ENCODE measurements at places on chromosomes 3 and 15.
A peak's percentile ranks its signal among the peaks of the same experiment; 100 is the strongest.

DNA sequence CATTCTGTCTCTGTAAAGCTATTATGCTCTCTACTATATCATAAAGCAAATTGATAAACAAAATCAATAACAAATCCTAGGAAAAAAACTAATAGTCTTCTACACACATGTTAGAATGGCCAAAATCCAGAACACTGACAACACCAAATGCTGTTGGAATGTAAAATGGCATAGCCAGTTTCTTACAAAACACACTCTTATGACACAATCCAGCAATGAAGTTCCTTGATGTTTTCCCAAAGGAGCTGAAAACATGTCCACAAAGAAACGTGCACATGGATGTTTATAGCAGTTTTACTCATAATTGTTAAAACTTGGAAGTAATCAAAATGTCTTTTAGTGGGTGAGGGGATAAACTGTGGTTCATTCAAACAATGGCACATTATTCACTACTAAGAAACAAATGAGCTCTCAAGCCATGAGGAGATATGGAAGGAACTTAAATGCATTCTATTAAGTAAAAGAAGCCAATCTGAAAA, 32.7 kb downstream of the CADM2 start:
- H3K36me3 ChIP-seq: no peaks in the 10 kb centered on the region
- no peaks in the 10 kb centered on the region for H3K4me1 ChIP-seq
- no peak for DNase-seq
- H3K27ac ChIP-seq: no peak overlapping the region
- H3K4me3 ChIP-seq: no peak overlapping the region
- no peaks in the 10 kb centered on the region for H3K27me3 ChIP-seq

GRCh38 chr3:2423143-2423542, 324.5 kb downstream of the CNTN4 start:
- no peaks in the 10 kb centered on the region for H3K27me3 ChIP-seq
- no peak overlapping the region for H3K27ac ChIP-seq
- no peaks in the 10 kb centered on the region for H3K36me3 ChIP-seq
- no peak for DNase-seq
- H3K4me3 ChIP-seq: no peak overlapping the region

- H3K4me3 ChIP-seq: no peak overlapping the region
- H3K27me3 ChIP-seq: no peaks in the 10 kb centered on the region
- H3K36me3 ChIP-seq: peaks cover 96% of the 10 kb centered on the region
- H3K27ac ChIP-seq: no peak overlapping the region
These were observed 27.2 kb downstream of the TFRC start for GRCh38 chr3:196054661-196055060.

DNA sequence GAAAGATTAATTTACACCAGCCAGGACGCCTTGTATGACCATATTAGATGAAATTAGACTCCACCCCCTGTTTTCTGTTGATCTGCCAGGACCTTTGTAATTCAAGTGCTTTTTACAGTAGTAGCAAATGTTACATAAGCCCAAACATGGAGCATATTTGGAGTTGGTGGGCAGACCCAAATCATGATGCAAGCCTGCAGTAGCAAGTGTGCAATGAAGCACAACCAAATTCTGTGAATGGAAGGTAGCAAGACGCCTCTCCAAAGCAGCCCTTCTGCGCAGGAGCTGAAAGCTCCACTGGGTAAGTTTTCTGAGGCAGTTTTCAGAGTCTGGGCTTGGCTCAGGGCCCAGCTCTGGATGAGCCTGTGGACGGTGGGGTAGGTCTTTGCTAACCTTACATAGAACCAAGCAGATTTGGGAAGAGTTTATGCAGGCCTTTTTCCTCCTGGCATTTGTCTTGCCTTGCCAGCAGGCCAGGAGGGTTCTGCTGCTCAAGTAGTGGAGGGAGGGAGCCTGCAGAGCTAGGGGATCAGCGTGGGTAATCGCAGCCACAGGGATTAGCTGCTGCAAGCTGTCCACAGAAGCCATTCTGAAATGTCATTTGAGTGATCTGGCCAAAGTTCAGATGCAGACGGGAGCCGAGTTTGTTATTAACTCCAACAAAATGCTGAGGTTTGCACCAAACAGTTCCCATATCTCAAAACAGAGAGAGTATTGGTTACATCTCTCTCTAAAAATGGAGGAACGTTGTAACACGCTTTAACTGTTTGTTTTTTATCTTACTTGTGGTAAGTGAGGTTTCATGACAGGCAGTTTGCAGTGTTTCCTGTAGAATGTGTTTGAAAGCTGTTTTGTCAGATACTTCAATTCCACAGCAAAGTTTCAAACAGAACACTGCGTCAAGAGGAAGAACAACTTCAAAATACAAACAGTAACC, 55.4 kb downstream of the PSMD6 start:
- H3K27me3 ChIP-seq: no peaks in the 10 kb centered on the region
- H3K27ac ChIP-seq: peak overlapping the region; percentile 73
- H3K4me3 ChIP-seq: peak overlapping the region; percentile 72

DNA sequence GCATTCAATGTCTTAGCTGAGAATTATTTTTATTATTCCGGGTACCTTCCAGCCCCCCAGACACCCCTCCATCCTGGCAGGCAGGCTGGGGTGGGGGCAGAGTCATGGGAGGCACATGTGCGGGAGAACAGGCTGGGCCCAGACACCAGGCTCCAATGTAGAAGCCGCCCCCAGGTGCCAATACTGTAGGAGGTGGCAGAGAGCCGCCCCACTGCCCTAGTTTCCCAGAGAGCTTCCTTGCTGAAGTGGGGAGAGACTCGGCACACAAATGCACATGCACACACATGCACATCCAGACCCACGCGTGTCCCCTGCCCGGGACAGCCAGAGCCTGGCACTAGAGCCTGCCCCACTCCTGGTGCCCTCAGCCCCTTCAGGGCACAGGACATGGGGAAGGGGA, 98.4 kb upstream of the LINGO1 start:
- no peaks in the 10 kb centered on the region for H3K4me1 ChIP-seq
- no peaks in the 10 kb centered on the region for H3K36me3 ChIP-seq
- no peak overlapping the region for H3K4me3 ChIP-seq
- H3K27me3 ChIP-seq: peaks cover 10% of the 10 kb centered on the region
- DNase-seq: no peak

DNA sequence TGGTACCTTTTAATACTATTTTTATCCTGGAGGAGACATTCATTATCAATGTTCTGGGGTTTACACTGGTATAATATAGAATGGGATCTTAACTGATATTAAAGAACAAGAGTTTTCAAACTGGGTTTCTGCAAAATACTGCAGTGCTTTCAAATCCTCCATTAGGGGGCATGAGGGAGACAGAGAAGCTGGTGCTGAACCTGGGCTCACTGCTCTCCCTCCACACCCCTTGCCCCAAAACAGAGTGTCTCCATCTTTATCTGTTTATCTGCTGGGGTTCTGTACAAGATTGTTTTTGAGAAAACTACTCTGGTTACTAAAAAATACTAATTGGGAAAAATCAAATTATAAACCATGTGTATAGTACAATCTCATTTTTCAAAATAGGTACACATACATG, 41.7 kb downstream of the CADPS start:
- no peak for DNase-seq
- H3K4me1 ChIP-seq: no peaks in the 10 kb centered on the region
- H3K27ac ChIP-seq: no peak overlapping the region
- H3K27me3 ChIP-seq: no peaks in the 10 kb centered on the region

GRCh38 chr15:56806148-56806536, 72.8 kb upstream of the ZNF280D start:
- H3K36me3 ChIP-seq: no peaks in the 10 kb centered on the region
- H3K27me3 ChIP-seq: no peaks in the 10 kb centered on the region
- no peak overlapping the region for H3K27ac ChIP-seq
- DNase-seq: no peak
- H3K4me3 ChIP-seq: no peak overlapping the region

DNA sequence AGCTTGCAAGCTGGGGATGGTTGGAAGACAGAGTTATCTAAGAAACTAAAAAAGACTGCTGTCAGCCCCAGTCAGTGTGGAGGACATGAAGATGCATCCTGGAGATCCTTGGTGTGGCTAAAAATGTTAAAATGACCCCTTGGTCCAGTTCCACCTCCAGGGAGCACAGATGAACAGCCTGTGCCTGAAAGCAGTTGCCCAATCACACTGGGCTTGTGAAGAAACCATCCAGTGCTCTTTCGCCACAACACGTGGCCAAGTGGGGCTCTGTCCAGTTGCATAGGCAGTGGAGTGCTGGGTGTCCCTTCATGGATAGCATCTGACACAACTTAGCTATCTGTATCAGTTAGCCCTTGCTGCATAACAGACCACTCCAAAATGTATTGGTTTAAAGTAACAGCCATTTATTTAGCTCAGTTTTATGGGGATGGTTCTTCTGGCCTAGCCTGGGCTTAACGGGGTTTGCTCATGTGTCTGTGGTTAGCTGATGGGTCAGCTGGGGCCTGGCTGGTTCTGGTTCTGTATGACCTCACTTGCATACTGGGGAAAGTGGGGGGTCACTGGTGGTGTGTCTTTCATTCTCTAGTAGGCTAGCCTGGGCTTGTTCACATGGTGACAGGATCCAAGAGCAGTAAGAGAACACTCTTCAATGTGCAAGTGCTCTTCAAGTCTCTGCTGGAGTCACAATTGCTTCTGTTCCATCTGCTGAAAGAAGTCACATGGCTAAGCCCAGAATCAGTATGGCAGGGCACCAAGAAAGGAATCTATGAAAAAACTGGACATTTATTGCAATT, 226.2 kb downstream of the PDCD6IP start:
- H3K36me3 ChIP-seq: no peaks in the 10 kb centered on the region
- no peaks in the 10 kb centered on the region for H3K4me1 ChIP-seq
- no peaks in the 10 kb centered on the region for H3K27me3 ChIP-seq
- H3K4me3 ChIP-seq: no peak overlapping the region
- H3K27ac ChIP-seq: no peak overlapping the region

DNA sequence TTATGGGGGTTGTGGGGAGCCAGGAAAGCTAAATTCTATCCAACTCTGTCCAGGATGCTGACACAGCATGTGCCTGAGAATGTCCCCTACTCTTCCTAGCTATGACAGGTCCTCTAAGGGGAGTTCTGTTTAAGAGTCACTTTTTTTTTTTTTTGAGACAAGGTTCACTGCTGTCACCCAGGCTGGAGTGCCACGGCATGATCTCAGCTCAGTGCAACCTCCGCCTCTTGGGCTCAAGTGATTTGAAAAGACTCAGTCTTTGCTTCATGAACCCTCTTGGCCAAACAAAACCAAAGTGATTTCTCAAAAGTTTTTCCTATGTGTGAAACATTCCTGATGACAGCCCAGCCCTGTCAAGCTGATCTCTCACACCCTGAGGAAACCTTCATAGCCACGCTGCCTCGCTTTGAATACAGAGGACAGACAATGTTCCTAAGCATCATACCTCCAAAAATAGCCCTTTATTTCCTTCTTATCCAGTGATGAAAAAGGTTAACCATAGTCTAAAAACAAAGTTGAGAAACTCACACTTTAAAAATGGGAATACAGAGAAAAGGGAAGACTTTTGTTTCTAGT, 105.5 kb upstream of the PROK2 start:
- H3K4me1 ChIP-seq: no peaks in the 10 kb centered on the region
- no peak for DNase-seq
- H3K36me3 ChIP-seq: no peaks in the 10 kb centered on the region
- H3K27me3 ChIP-seq: peaks cover 2% of the 10 kb centered on the region
- no peak overlapping the region for H3K27ac ChIP-seq
- no peak overlapping the region for H3K4me3 ChIP-seq

DNA sequence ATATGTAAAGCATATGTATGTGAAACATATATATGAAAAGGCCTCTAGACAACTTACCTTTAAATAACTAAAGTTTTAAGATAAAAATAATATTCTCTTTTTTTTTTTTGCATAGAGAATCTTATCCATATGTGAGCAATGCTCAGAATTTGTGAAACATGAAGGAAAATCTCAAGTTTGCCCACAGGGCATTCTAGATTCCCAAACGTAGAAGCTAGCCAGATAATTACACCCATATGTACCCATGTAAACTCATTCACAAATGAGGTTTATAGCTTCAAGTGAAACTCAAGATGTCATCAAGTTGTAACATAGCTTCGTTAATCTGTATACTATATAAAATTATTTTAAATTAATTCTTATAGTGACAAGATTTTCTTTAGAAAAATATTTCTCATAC, 537.3 kb upstream of the NR2F2 start:
- no peaks in the 10 kb centered on the region for H3K27me3 ChIP-seq
- no peak for DNase-seq
- H3K4me1 ChIP-seq: no peaks in the 10 kb centered on the region
- no peaks in the 10 kb centered on the region for H3K36me3 ChIP-seq
- H3K27ac ChIP-seq: no peak overlapping the region

DNA sequence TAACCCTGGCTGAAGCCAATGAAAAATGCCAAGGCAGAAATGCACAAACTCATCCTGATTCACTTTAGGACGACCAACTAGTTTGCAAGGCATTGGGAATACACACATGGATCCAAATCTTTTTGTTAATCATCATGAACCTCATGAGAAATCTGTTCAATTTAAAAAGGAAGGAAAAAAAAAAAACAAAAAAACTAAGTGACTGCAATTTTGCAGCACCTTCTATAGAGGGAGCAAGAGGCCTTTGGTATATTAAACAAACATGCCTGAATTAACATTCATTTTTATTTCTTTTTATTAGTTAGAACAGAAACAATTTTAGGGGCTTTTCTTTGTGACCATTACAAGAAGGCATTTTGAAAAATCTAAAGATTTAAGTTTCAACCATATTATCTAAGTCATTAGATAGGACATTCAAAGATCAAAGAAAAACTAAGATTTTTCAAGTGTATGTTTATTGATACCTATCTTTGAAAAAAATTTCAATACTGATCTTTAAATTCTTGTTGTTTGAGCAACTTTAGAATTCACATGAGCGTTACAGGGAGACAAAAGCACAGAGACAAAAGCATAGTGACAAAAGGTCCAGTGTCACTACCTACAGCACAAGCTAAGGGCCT, 182.4 kb downstream of the CBLB start:
- H3K27me3 ChIP-seq: no peaks in the 10 kb centered on the region
- no peak overlapping the region for H3K27ac ChIP-seq
- no peak overlapping the region for H3K4me3 ChIP-seq
- H3K4me1 ChIP-seq: no peaks in the 10 kb centered on the region
- DNase-seq: no peak

GRCh38 chr3:34264337-34265041, 466.1 kb downstream of the PDCD6IP start:
- H3K36me3 ChIP-seq: no peaks in the 10 kb centered on the region
- H3K4me1 ChIP-seq: no peaks in the 10 kb centered on the region
- H3K27ac ChIP-seq: no peak overlapping the region
- no peak for DNase-seq
- no peak overlapping the region for H3K4me3 ChIP-seq

DNA sequence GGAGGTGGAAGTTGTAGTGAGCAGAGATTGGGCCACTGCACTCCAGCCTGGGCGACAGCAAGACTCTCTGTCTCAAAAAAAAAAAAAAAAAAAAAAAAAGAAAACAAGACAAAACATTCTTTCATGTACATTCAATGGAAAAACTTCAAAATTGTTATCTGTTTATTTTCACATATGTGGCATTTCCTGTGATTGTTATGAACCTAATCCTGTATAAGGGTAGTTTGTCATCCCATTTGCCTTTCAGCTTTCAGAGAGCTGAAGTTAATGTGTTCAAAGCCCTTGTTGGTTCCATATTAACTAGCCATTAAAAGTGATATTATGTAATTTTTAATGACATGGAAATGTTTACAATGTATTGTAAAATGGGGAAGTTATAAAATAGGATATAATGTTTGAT, 17.3 kb upstream of the NCK1 start:
- no peaks in the 10 kb centered on the region for H3K4me1 ChIP-seq
- peaks cover 16% of the 10 kb centered on the region for H3K36me3 ChIP-seq
- DNase-seq: no peak
- H3K4me3 ChIP-seq: no peak overlapping the region
- no peaks in the 10 kb centered on the region for H3K27me3 ChIP-seq

GRCh38 chr15:76714950-76715349, 190.2 kb downstream of the SCAPER start:
- H3K4me1 ChIP-seq: no peaks in the 10 kb centered on the region
- H3K36me3 ChIP-seq: no peaks in the 10 kb centered on the region
- no peak overlapping the region for H3K27ac ChIP-seq
- no peak overlapping the region for H3K4me3 ChIP-seq
- no peaks in the 10 kb centered on the region for H3K27me3 ChIP-seq
